ENCODE measurements at places on chromosomes 12 and 14.

DNA sequence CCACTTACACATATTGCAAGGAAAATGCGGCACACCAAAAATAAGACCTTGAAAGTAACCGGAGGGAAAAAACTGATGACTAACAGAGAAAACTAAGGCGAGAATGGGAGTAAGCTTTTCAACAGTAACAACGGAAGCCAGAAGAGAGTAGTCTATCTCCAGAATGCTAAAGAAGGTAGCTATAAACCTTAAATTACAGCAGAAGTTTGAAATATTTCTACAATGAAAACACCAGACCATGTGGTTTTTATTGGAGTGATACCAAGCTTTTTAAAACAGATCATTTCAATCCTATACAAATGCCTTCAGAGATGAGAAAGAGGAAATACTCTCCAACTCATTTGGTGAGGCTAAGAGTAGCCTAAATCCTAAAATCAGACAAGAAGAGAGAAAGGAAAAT lies 209.5 kb downstream of the ANO6 start:
- DNase-seq, result no peak

GRCh38 chr12:97984436-97984835 lies 521.8 kb downstream of the RMST start:
- DNase-seq, result no peak

DNA sequence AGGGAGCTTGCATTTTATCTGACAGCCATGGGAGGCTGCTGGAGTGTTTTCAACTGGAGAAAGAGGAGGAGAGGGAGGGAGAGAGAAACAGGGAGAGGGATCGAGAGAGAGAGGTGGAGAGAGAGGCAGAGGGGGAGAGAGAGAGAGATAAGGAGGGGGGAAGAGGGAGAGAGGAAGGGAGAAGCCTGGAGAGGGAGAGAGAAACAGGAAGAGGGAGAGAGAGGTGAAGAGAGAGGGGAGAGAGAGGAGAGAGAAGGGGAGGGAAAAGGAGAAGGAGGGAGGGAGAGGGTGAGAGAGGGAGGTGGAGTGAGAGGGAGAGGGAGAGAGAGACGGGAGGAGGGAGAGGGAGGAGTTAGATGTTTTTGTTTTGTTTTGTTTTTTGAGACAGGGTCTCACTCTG lies 45.6 kb downstream of the DNAH10 start:
- DNase-seq, result no peak

GRCh38 chr14:91142214-91142668 lies 28.4 kb downstream of the DGLUCY start:
- DNase-seq, result no peak

- no peak for DNase-seq
Observed at GRCh38 chr14:75428230-75429104, 645 bp downstream of the JDP2 start.

GRCh38 chr14:106044949-106045596 lies 518.7 kb downstream of the TMEM121 start:
- peak; percentile 68 for DNase-seq

Measured in stimulated activated CD8-positive, alpha-beta memory T cell treated with anti-CD3 and anti-CD28 coated beads, Interleukin-15, amount 100 ng/mL, for 4 hours (primary cell).